Activated CD4-positive, CD25-positive, alpha-beta regulatory T cell (primary cell): ENCODE measurements at places on chromosomes 2 and 18.

GRCh38 chr18:77003316-77003715, 129.3 kb downstream of the MBP start:
- DNase-seq = no peak

GRCh38 chr2:143442193-143442592, 313.0 kb downstream of the ARHGAP15 start:
- DNase-seq = no peak

- no peak for DNase-seq
Measured at GRCh38 chr2:164599954-164600589, 21.2 kb downstream of the GRB14 start.

- DNase-seq = no peak
Measured at GRCh38 chr2:23988371-23988770, 21.5 kb upstream of the MFSD2B start.

DNA sequence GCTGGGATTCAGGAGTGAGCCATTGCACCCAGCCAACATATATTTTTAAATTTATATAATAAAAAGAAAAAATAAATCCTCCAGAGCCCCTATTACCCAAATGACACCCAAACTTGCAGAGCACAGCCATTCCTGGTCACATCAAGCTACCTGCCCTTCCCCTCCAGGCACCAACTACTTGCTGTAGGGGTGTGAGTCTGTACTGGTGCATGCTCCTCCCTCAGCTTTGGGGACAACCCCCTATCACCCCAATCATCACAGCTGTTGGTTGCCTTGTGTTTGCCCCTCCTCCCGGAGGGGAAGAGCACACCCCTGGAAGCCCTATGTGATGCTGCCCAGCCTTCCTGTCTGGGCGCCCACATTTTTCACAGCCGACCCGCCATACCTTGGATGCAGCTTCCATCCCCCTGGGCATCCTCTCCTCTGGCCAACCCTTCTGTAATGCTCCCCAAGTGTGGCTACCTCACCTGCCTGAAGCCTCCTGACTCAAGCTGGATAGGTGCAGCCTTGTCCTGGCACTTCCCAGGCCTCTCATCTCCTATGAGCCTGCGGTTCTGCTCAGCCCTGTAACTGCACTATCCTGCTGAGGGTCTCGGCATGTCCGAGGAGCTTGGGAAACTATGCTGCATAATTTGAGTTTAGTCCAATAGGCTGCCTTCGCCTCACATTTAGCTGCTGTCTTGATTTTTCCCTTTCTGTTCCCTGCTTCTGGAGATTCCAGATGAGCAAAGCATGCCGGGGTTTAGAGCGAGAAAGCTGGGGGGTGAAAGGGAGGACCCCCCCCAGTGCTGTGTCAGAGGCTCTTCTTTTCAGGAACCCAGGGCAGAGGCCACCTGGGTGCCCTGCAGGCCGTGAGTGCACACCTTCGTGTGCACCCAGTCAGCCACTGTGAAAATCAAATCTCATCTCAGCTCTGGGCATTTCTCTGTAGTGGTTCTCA, 27.2 kb downstream of the CHST10 start:
- DNase-seq = no peak

DNA sequence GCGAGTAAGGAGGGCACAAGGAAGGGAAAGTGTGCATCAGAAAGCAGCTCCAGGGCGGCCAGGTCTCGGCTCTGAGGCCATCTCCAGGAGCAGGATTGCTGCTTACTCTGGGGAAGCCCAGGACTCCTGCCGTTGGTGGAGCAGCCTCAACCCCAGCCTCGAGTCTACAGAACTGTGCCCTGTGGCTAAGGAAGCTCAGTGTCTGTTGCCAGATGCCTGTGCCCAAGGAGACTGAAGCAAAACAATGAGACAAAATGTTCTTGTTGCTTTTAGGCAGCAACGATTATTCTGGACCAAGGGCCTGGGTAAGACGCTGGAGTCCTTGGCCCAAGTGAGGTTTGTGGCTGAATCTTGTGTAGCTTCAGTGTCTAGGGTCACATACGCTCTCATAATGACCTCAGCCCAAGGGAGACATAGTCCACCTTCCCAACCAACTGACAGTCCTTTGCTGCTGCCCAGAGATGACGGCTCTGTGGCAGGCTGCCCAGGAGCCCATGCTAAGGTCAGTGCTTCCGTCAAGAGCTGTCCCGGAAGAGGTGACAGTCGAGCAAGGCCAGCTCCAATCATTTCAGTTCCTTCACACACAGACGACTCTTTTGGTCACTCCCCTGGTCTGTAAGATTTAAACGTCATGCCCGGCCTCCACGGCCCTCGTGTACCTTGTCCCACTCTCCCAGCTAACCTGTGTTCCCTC, 223.8 kb downstream of the TTC32 start:
- no peak for DNase-seq

- no peak for DNase-seq
Measured at GRCh38 chr2:226086190-226086589, 686.7 kb downstream of the NYAP2 start.

DNA sequence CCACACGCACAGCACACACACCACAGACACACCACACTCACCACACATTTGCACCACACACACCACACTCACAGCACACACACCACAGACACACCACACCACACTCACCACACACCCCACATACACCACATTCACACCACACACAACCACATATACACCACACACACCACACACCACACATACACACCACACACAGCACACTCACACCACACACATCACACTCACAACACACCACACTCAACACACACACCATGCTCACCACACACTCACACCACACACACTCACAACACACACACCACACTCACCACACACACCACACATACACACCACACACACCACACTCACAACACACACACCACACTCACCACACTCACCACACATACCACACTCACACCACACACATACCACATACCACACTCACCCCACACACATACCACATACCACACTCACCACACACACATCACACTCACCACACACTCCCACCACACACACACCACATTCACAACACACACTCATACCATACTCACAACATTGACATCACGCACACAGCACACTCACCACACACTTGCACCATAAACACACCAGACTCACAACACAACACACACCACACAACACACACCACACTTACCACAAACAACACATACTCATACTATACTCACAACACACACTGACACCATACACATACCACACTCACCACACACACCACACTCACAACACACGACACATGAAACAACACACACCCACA, 60.0 kb downstream of the SDC1 start:
- DNase-seq = no peak

DNA sequence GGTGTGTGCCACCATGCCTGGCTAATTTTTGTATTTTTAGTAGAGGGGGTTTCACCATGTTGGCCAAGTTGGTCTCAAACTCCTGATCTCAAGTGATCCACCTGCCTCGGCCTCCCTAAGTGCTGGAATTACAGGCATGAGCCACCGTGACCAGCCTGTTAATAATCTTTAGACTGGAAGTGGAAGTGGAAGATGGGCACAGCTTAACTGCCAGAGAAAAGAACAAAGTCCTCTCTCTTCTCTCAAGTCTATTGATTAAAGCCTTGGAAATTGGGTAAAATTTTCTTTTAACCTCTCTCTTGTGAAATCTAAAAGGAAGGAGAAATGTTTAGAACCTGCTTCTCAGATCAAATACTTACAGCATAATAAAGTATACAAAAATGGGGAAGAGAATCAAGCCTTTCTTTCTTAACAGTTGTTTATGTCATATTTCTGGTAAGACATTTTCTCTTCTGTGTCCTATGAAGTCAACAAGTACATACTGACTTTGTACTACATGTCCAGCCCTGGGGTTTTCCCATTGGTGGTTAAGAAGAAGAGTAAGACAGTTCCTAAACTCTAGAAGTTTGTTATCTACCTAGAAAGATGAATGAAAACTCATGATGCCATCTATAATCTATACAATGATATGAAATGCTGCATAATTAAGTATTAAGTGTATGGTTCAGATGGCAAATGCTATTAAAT, 4.6 kb downstream of the TMEM169 start:
- no peak for DNase-seq

DNA sequence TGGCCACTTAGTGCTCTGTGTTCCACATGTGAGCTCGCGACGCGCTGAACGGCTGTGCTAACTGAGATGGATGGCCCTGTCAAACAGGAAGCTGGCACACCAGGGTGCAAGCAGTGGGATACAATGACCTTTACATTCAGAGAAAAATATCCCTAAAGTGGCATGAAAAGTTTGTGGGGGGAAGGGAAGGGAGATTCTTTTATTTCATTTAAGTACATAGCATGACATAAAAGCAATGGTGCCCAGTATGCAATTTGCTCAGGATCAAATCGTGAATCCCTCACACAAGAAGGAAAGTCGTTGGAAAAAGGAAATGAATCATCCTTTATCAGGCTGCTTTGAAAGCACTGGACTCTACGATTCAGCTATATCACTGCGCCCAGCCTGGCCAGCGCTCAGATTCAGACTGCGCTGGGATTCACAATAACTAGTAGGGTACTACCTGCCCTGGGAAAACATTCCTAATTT, 26.0 kb downstream of the SATB2 start:
- DNase-seq = no peak

DNA sequence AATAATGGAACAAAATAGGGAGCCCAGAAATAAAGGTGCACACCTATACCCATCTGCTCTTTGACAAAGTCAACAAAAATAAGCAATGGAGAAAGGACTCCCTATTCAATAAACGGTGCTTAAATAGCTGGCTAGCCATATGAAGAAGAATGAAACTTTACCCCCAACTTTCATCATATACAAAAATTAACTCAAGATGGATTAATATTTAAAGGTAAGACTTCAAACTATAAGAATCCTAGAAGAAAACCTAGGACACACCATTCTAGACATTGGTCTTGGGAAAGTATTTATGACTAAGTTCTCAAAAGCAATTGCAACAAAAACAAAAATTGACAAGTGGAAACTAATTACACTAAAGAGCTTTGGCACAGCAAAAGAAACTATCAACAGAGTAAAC, 139.1 kb downstream of the DNAH7 start:
- no peak for DNase-seq

DNA sequence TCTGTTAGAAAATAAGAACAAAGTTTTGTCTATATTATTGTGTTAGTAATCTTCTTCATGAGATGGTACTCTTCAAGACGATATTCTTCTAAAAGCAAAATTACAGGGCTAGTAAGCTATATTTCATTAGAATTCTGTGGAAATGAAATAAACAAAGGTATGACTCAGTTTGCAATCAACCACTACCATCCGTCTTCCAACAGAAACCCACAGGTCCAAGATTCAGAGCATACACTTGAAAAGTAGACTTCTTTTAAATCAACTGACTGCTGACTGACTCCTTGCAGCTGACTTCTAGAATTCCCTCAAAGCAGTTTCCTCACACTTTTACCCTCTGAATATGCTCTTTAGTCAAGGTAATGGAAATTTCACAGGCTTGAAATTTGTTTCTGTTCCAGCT, 193.7 kb downstream of the GCA start:
- no peak for DNase-seq

- DNase-seq = no peak
Measured at GRCh38 chr2:208356846-208357574, 49.6 kb upstream of the PTH2R start.

DNA sequence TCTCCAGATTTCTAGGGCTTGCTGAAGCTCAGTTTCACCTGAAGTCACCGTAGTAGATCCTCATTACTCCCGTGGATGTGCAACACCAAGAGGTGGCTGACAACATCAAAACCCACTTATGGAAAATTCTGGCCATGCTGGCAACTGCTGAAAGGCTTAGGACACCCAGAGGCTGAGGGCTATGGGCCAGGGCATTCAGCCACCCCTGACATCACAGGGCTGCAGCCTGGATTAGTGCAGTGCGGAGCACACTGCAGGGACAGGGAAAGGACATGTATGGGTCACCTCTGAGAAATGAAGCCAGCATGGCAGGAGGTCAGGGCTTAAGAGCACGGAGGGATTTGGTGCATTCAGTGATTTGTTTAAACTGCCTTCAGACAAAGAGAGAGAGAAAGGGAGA, 300.6 kb downstream of the TDRD15 start:
- DNase-seq = no peak

- no peak for DNase-seq
Measured at GRCh38 chr2:192546565-192546964, 351.8 kb upstream of the TMEFF2 start.

GRCh38 chr2:45004562-45005191, 4.6 kb downstream of the SIX2 start:
- no peak for DNase-seq

GRCh38 chr2:64644458-64645382, 9.0 kb downstream of the SERTAD2 start:
- DNase-seq = no peak

GRCh38 chr18:30094556-30094955, 948.0 kb downstream of the DSC3 start:
- no peak for DNase-seq

- no peak for DNase-seq
Measured at GRCh38 chr2:166148500-166149400, 20.9 kb upstream of the SCN1A start.

GRCh38 chr2:171522052-171522787, at the start of gene CYBRD1:
CYBRD1 (plus strand) TSS chr2:171522474; CDS start chr2:171522546, 72 bp downstream.
- no peak for DNase-seq

- no peak for DNase-seq
Measured at GRCh38 chr2:210215120-210215519, 10.1 kb downstream of the ACADL start.

- DNase-seq = no peak
Measured at GRCh38 chr2:171492664-171493063, 29.6 kb upstream of the CYBRD1 start.

DNA sequence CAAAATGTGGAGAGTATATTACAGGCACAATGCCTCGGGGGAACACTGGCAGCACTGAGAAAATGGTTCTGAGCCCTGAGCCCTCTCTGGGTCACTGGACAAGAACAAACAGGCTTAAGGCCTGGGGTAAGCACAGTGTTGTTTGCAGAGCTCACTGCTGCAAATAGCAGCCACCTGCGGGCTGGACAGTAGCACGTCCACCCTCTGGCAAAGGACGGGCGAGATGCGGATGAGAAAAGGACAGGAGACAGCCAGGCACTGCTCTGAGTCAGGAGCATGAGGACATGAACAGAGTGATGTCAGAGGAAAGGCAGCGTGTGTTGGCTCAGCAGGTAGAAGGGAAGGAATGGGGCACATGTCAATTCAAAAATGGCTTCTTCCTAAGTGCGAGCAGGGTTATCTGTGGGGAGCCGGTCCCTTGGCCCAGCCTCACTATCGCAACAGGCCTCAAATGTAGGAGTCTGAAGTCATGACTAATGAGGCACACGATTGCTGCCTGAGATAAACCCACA, 25.9 kb upstream of the NEB start:
- no peak for DNase-seq
